ENCODE measurements at places on chromosomes 6 and 20. TPM values are rescaled to one million over a fixed set of nuclear protein-coding genes. Genes with fewer than 3 reads are reported as not detected.

The ZNF341 gene
- 5.6 TPM for total RNA-seq

The SAMD3 gene
- 70.5 TPM for total RNA-seq

The GPSM3 gene
- total RNA-seq = 289 TPM

The NCR2 gene
- not detected for total RNA-seq

- peak; percentile 44 for DNase-seq
Measured at GRCh38 chr6:129567374-129567773, 142.6 kb downstream of the ARHGAP18 start.

DNA sequence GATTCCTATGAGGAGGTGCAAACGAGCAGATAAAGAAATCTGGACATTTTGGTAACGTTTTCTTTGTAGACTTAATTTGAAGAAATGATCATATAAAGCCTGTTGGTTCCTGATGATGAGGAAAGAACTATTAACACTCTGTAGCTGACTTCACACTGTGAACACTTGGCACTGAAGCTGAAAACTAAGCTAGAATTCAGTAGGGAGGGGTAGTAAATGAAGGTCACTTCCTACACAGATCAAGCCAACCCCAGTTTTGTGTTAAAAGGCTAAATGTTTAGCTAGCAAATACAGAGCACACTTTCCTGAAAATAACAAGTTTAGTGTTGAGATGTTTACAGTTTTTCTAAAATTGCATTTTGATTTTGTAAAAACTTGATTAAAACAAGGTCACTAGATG is 296.2 kb upstream of the PRDM1 start:
- DNase-seq = no peak

- peak; percentile 68 for DNase-seq
Measured at GRCh38 chr6:111793711-111794111, 79.5 kb downstream of the FYN start.

- no peak for DNase-seq
Measured at GRCh38 chr20:47622118-47622665, 120.5 kb downstream of the NCOA3 start.

- no peak for DNase-seq
Measured at GRCh38 chr20:17646961-17647301, 35.1 kb downstream of the RRBP1 start.

- no peak for DNase-seq
Measured at GRCh38 chr20:59318201-59318790, 17.9 kb downstream of the EDN3 start.

- no peak for DNase-seq
Measured at GRCh38 chr20:1894951-1895673, at the start of gene SIRPA. TSS of gene SIRPA (plus strand) at chr20:1895407. CDS start at chr20:1895448, 41 bp downstream.

DNA sequence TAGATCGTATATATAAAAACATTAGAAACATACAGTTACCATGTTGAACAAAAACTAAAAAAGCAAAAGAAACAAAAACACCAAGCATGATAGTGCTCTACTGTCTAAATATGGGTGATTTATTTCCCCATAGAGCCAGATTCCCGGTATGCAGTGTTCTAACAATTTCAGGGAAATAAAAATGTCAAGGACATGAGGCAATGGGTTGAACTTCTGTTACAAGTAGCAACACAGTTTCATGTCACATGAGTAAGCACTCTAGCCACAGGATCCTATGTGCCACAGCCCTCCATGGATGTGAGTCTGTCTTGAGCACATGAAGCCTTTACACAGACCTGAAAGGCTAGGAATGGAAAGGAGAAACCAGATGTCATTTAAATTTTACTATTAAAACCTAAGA is 96.0 kb downstream of the MAP3K5 start:
- no peak for DNase-seq

- no peak for DNase-seq
Measured at GRCh38 chr6:44161997-44162338, 3.3 kb downstream of the CAPN11 start.

Data from activated CD4-positive, alpha-beta memory T cell treated with anti-CD3 and anti-CD28 coated beads, Interleukin-2, amount 10 ng/mL, durations not matched to agents 7 days and 5 days (primary cell).